ENCODE measurements at places on chromosomes 13 and 19. TPM values are rescaled to one million over a fixed set of nuclear protein-coding genes. Genes with fewer than 3 reads are reported as not detected.
A peak's percentile ranks its signal among the peaks of the same experiment; 100 is the strongest.

TPGS1 gene
- total RNA-seq, result 8.9 TPM

DNA sequence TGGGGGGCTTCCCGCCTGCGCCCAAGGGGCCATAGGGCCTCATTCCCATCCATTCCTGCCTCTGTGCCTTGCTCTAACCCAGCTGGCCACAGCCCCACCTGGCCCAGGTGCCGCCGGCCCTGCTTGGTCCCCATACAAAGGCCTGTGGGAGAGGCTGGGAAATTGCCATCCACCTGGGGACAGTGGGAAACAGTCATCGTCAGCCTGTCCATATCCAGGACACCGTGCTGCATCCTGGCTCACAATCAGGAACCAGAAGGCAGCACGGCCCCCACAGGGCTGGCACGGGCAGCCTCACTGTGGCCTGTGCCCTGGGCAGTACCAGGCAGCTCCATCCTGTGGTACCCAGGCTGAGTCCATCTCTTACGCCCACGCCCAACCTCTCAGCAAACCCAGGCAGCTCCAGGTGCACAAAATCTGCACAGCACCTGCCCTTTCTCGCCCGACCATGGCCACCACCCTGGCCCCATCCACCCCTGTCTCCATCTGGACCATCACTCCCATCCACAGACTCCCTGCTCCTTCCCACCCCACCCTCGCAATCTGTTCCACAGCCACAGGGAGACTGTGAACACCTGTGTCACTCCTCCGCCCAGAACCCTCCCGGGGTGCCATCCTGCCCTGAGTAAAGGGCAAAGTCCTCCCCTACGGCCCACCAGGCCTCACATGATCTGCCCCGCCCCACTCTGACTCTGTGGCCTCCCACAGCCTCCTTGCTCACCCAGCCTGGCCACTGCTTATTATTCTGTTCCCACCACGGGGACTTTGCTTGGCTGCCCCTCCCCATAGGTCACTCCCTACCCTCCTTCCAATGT lies 21.1 kb upstream of the FBXO27 start:
- H3K4me3 ChIP-seq, result no peak overlapping the region
- no peak for DNase-seq
- H3K27ac ChIP-seq, result no peak overlapping the region
- H3K36me3 ChIP-seq, result no peaks in the 10 kb centered on the region
- H3K27me3 ChIP-seq, result no peaks in the 10 kb centered on the region
- no peaks in the 10 kb centered on the region for H3K4me1 ChIP-seq

PDX1 gene
- not detected for total RNA-seq

DNA sequence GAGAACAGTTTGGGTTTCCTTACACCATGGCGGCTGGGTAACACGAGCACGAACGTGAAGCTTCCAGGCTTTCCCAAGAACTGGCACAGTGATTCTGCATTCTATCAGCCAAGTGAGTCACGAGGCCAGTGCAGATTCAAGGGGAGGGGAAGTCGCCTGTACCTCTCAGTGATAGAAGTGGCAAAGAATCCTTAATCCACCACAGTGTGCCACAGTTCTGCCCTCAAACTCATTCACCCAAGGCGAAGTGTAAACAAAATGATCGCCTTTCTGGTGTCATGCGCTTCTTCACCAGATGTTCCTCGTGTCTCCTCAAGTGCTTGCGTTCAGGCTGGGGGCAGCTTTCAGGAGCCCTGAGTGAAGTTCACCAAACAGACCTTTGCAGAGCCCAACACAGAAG lies 24.9 kb upstream of the AMER2 start:
- H3K27ac ChIP-seq, result no peak overlapping the region
- no peaks in the 10 kb centered on the region for H3K4me1 ChIP-seq
- no peak for DNase-seq
- H3K27me3 ChIP-seq, result peaks cover 10% of the 10 kb centered on the region

DNA sequence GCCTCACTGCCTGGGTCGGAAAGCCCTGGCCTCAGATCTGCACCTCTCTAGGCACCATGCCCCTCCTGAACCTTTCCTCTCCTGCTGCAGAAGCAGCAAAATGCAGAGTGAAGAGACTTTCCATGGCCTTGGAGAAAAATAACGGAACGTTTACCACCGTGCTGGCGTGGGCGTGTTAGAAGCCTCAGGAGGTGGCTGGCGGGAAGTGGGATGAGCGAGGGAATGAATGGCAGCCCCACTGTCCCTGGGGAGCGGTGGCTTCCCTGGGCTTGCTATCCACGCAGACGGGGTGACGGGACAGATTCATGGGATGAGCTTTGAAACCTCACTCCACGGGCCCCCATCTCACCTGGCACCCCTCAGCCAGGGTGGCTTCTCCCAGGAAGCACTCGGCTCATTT lies 4.3 kb downstream of the TEX29 start:
- no peaks in the 10 kb centered on the region for H3K27me3 ChIP-seq
- H3K27ac ChIP-seq, result peak overlapping the region; percentile 84
- no peak overlapping the region for H3K4me3 ChIP-seq
- H3K4me1 ChIP-seq, result peaks cover 10% of the 10 kb centered on the region
- H3K36me3 ChIP-seq, result no peaks in the 10 kb centered on the region
- DNase-seq, result no peak

DNA sequence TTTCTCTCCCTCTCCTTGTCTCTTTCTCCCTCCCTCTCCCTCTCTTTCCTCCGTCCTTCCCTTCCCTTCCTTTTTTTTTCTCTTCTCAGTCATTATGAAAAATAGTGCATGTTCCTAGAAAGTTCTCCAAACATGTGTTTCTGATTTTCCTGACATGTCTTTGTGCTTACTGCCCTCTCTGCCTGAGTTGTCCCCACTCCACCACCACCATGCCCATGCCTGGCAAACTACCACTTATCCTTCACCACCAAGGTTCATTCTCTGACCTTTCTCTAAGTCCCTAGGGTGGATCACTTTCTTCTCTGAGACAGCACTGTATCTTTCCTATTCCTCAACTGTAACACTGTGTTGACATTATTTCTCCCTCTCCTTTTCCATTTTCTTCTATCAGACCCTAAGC lies 98.2 kb downstream of the LACC1 start:
- H3K4me1 ChIP-seq, result no peaks in the 10 kb centered on the region
- peaks cover 21% of the 10 kb centered on the region for H3K27me3 ChIP-seq
- H3K27ac ChIP-seq, result no peak overlapping the region
- H3K4me3 ChIP-seq, result no peak overlapping the region
- no peak for DNase-seq

- no peaks in the 10 kb centered on the region for H3K27me3 ChIP-seq
- H3K27ac ChIP-seq, result no peak overlapping the region
- no peaks in the 10 kb centered on the region for H3K36me3 ChIP-seq
- DNase-seq, result peak; percentile 76
- H3K4me3 ChIP-seq, result no peak overlapping the region
- H3K4me1 ChIP-seq, result no peaks in the 10 kb centered on the region
Observed at GRCh38 chr19:19554074-19555023, 16.3 kb downstream of the CILP2 start.

DNA sequence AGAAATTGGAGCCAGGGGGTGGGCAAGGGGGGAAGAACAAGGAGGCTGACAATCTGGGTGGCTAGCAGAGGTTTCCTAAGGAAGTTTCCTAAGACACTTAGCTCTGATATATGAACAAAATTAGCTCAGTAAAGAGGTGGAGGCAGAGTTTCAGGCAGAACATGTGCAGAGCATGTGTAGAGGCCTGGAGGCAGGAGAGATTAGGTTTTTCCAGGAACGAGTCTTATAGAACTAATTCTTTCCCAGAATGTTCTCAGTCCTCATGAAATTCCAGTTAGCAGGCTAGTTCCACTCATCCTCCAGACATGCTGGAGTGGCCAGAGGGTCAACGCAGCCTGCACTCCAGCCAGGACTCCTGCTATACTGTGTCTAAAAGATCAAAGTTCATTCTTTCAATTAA lies 184.7 kb downstream of the LACC1 start:
- H3K36me3 ChIP-seq, result no peaks in the 10 kb centered on the region
- H3K4me3 ChIP-seq, result no peak overlapping the region
- H3K27ac ChIP-seq, result no peak overlapping the region

- H3K4me1 ChIP-seq, result no peaks in the 10 kb centered on the region
- H3K4me3 ChIP-seq, result no peak overlapping the region
- H3K36me3 ChIP-seq, result no peaks in the 10 kb centered on the region
- no peak for DNase-seq
Observed at GRCh38 chr19:34489175-34489574, 7.6 kb downstream of the WTIP start.

DNA sequence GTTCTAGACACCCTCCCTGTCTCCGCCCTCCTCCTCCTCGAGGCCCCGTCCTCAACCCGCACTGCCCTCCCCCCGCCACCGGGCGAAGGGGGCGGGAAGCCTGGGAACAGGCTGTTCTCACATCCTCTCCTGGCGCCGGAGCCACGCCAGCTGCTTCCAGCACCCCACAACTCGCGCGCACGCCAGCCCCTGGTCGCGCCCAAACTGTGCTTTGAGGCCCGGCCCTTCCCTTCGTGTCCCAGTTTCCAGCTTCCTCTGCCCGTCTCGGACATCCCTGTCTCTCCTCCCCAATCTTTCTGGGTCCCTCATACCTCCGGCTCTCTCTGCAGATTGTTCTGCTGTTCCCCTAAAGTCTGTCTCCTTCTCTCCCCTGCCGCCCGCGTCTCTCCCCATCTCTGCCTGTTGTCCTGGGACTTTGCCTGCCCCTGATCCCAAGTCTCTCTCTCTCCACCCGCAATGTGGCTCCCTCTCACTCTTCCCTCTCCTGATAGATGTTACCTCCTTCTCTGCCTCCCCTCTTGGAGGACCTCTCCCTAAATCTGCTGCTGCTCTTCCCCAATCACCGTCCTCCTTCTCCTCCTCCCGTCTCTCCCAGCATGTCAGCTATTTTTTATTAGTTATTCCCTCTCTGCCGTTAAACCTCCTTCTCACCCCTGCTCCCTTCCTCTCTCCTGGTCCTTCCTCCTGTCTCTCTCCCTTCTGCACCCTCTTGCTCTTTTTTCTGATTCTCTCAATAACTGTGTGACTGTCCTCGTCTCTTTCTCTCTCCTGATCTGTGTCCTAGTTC lies 14.2 kb downstream of the DPF1 start:
- no peak overlapping the region for H3K4me3 ChIP-seq
- H3K4me1 ChIP-seq, result peaks cover 23% of the 10 kb centered on the region
- peaks cover 43% of the 10 kb centered on the region for H3K27me3 ChIP-seq
- no peak for DNase-seq
- no peak overlapping the region for H3K27ac ChIP-seq

PNPLA6 gene
- total RNA-seq, result 90.3 TPM

DNA sequence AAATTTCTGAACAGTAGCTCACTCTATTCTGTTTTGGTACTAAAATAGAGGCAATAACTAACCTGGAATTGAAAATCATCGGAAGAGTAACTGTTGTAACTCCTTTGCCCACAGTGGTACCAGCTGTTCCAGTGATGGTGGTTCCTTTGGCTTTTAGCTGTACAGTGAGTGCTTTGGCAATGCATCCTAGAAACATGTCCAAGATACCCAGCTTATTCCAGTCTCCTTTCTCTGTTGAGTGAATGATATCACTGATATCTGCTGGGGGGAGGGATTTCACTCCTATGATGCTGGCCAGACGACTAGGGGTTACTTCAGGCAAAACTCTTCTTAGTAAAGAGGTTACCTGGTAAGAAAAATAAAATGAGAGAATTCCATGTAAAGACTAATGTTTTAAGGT lies 40.6 kb upstream of the FBXL3 start:
- H3K27me3 ChIP-seq, result no peaks in the 10 kb centered on the region
- H3K4me1 ChIP-seq, result peaks cover 2% of the 10 kb centered on the region
- DNase-seq, result no peak
- H3K36me3 ChIP-seq, result peaks cover 35% of the 10 kb centered on the region
- no peak overlapping the region for H3K27ac ChIP-seq
- H3K4me3 ChIP-seq, result no peak overlapping the region

DNA sequence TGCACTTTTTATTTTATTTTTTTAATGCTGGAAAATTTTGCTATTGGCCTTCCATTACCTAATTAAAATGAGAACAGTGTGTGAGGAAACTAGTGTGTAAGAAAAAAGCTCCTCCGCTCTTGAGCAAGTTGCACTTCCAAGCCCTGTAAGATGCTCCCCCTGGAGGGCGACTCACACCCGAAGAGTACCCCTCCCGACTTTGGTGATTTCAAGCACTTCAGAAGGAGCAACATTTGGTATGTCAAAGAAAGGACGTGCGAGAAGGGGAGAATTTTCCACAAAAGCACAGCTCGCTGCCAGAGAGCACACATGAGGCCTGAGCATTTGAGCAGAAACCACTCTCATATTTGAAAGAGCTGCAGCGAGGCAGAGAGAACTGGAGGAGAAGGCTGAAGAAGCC lies 504.4 kb downstream of the FGF9 start:
- H3K27ac ChIP-seq, result no peak overlapping the region
- no peak overlapping the region for H3K4me3 ChIP-seq
- no peak for DNase-seq
- H3K4me1 ChIP-seq, result no peaks in the 10 kb centered on the region
- H3K27me3 ChIP-seq, result no peaks in the 10 kb centered on the region

GRCh38 chr13:26254583-26255111 lies 718 bp downstream of the CDK8 start:
- H3K36me3 ChIP-seq, result no peaks in the 10 kb centered on the region
- peak; percentile 66 for DNase-seq
- H3K27ac ChIP-seq, result peak overlapping the region; percentile 82
- peak overlapping the region; percentile 83 for H3K4me3 ChIP-seq

DNA sequence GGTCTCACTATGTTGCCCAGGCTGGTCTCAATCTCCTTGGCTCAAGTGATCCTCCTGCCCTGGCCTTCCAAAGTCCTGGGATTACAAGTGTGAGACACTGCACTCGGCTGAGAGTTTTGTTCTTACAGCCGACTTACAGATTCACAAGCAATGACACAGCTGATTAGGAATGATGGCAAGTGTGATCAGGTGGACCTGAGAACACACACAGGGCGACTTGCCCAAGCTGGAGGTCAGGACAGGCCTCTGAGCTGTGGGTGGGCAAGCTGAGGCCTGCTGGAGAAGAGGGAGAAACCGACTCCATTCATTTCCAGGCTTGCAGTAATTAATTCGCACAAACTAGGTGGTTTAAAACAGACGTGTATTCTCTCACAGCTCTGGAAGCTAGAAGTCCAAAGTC lies 8.1 kb upstream of the ATG4D start:
- no peaks in the 10 kb centered on the region for H3K36me3 ChIP-seq
- peaks cover 17% of the 10 kb centered on the region for H3K27me3 ChIP-seq
- no peaks in the 10 kb centered on the region for H3K4me1 ChIP-seq

- H3K4me1 ChIP-seq, result no peaks in the 10 kb centered on the region
- H3K36me3 ChIP-seq, result no peaks in the 10 kb centered on the region
- no peaks in the 10 kb centered on the region for H3K27me3 ChIP-seq
- no peak overlapping the region for H3K27ac ChIP-seq
Observed at GRCh38 chr13:53136554-53137215, 108.1 kb downstream of the OLFM4 start.

- no peak for DNase-seq
- no peaks in the 10 kb centered on the region for H3K4me1 ChIP-seq
- H3K36me3 ChIP-seq, result no peaks in the 10 kb centered on the region
- H3K27ac ChIP-seq, result no peak overlapping the region
Observed at GRCh38 chr19:30107251-30107650, 165.2 kb downstream of the URI1 start.

All from activated CD8-positive, alpha-beta T cell treated with anti-CD3 and anti-CD28 coated beads for 36 hours (primary cell).